CD8-positive, alpha-beta memory T cell (primary cell): ENCODE measurements at places on chromosomes 5 and 9. TPM values are rescaled to one million over a fixed set of nuclear protein-coding genes. Genes with fewer than 3 reads are reported as not detected.

GRCh38 chr5:57414857-57415256 is 67.8 kb downstream of the ACTBL2 start:
- DNase-seq: no peak

CAVIN4 gene
- total RNA-seq: 0.20 TPM

DNA sequence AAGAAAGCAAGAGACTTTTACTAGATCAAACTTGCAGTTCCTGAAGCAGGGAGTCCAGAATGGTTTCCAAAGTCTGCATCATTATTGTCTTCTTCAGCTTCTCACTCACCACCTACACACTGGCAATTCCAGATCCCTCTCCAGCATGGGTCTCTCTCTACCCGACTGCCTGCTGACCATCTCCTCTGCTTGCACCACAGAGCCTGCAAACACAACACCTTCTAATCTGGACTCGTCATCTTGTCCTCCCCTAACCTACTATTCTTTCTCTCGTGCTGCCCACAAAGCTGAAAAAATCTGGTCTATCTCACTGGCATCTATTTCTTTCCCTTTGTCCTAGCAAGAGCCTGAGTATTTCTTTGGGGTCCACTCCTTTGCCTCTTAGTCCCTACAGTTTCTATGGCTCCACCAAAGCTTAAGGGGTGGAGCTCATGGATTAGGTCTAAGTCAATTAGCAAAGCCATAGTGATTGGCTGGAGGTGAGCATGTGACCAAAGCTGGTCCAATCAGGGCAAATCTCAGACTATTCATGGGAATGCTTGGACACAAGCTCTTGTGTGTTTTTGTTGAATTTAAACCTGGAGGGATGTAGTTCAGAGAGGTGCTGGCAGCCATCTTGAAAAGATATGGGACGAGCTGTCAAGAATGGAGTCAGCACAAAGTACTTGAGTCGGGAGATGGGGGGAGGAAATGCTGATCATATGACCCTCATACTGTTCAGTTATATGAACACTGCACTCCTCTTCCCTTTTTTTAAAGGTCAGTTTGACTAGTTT is 63.5 kb downstream of the GALNT12 start:
- no peak for DNase-seq

GRCh38 chr5:101783241-101784013 is 512.7 kb downstream of the SLCO4C1 start:
- DNase-seq: no peak

DNA sequence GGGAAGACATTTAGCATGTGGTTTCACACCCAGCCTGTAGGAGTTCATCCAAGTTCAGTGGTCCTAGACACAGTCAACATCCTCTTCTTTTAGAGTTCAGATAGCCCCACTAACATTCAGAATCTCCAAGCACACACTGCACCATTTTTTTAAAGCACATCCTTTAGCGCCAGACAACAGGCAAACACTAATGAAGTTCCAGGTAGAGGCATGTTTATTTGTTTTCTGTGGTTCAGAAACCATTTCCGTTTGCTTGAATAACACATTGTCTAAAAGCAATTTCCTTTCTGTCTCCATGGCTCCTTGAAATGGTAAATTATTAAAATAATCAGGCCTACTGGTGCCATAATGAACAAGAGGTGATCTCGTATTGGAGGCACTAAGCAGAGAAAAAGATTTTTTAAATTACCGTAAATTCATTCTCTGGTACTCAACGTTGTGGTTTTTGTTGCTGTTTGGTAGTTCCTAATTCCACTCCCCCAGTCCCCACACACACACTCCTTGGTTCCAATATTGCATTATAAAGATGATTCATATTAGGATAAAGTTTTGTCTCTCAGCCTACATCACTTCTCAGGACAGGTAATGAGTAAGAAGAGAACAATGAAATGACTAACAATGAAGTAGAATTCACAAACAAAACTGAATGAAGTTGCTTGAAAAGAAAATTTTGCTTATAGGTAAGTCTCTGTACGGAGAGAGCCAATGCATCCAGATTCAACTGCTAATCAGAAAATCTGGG is 153.1 kb downstream of the PCSK1 start:
- DNase-seq: no peak

GABRG2 gene
- not detected for total RNA-seq

SPINK6 gene
- not detected for total RNA-seq

DNA sequence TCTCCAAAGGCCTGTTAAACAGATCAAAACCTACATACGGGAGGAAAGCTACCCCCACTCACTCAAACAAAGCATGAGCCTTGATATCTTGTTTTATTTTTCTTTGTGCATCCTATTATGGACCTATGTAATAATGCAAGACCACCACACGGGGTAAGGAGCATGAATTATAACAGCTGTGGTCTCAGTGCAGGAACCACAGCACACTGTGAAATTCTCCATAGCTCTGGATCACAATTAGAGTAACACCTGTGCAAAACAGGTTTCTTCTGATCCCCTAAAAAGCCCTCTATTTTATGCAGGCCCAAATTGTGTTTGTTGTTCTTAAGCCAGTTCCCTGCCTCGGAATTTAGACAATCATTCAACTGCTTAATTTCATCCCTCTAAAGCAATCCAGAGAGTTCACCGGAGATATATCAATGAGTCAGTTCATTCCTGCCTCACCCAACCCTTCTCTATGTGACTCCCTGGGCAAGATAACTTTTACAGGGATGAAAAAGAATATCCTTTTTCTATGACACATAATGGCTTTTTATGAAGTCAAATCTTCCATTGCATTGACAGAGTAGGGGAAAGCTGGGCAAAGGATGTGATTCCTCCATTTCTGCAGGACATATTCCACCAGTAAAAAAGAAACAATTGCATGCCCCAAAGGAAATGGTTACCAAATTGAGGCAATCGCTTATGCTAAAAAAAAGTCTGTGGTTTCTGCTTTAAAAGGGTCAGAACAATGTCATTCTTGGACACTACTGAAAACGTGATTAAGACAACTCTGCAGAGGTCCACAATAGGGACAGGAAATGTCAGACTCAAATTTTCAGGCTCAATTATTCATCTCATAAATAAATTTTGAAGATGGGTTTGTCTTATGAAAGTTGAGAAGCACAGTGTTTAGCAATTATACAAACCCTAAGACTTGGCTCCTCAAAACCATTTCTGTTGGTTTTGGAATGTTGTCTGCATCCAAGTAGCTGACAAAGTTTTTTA is 41.6 kb upstream of the FST start:
- no peak for DNase-seq

DNA sequence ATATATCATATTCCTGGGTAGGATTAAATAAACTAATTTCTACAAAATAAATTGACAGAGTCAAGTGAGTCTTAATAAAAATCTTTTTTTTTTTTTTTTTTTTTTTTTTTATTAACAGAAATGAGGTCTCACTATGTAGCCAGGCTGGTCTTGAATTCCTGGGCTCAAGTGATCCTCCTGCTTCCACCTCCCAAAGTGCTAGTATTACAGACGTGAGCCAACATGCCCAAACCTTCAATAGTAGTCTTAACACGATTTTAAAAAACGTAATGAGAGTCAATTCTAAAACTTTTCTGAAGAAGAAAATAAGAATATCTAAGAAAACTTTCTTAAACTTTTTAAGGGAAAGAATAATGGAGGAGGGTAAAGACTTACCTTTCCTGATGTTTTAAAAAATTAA is 84.2 kb downstream of the YIPF5 start:
- DNase-seq: no peak

DNA sequence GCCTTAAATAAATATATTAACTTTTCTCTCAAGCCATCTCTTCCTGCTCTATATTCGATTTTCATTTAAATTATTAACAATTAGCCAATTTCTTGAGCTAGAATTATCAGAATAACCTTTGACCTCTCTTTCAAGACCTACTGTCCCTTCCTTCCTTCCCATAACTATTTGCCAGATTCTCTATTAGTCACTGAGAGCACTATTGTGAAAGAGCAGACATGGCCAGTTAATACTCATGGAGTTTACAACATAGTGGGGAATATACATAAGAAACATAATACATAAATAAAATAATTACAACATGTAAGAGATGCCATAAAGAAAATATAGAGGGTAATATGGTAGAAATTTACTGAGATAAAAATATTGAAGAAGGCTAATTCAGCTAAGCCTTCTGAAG is 72.1 kb upstream of the CHD1 start:
- DNase-seq: no peak

DNA sequence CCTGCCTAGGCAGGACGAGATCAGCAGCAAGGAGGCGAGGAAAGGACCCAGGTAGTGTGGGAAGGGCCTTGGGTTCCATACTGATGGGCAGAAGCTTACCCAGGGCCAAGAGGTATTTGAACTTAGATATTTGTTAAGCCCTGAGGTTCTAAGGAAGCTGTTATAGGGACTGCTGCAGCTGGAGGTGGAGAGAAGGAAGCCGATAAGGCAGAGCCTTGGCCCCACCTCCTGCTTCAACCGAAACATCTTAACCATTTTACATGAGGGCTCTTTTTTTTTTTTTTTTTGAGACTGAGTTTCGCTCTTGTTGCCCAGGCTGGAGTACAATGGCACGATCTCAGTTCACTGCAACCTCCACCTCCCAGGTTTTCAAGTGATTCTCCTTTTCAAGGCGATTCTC is 8.6 kb upstream of the AQP3 start:
- DNase-seq: no peak

- no peak for DNase-seq
Measured at GRCh38 chr5:151222054-151222789, 1.7 kb downstream of the CCDC69 start.

- DNase-seq: peak; percentile 83
Measured at GRCh38 chr5:132019857-132020555, 8.5 kb upstream of the ACSL6 start.

- DNase-seq: no peak
Measured at GRCh38 chr5:52985306-52985705, 3.8 kb upstream of the ITGA2 start.

SPATA31E1 gene
- total RNA-seq: not detected

CAMLG gene
- 23.6 TPM for total RNA-seq

GRCh38 chr5:171462928-171463861 is 43.7 kb downstream of the FGF18 start:
- no peak for DNase-seq

- no peak for DNase-seq
Measured at GRCh38 chr5:129459450-129459776, 685 bp upstream of the ADAMTS19 start.

SLC6A3 gene
- not detected for total RNA-seq

- no peak for DNase-seq
Measured at GRCh38 chr9:87085521-87085920, 138.2 kb upstream of the GAS1 start.

ADGRD2 gene
- not detected for total RNA-seq

KLHL3 gene
- total RNA-seq: 2.7 TPM

IL7R gene
- 272 TPM for total RNA-seq
